WTC11 (cell line): ENCODE measurements at places on chromosomes 12 and 14. TPM values are rescaled to one million over a fixed set of nuclear protein-coding genes. Genes with fewer than 3 reads are reported as not detected.

DNA sequence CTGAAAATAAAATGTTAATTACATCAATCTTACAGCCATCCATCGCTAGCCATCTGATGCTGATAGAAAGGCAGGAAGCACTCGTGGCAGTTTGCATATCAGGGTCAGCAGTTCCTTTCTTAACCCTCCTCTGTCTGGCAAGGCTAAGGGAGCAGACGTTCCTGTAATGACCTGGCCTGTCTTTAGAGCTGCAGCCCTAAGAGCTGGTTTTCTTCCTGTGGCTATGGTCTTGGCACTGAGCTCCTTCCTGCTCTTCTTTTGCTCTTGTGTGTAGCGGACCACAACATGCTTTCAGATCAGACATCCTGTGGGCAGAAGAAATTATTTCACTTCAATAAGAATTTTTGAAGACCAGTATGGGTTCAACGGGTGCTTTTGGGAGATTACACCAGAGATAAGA is 170.4 kb downstream of the DAD1 start:
- no peak for DNase-seq

- peak; percentile 12 for DNase-seq
Observed at GRCh38 chr14:104554088-104554607, 25.4 kb upstream of the C14orf180 start.

PLD4 gene
- total RNA-seq = 0.07 to 0.21 TPM (median 0.11 TPM) in 3 replicates

DNA sequence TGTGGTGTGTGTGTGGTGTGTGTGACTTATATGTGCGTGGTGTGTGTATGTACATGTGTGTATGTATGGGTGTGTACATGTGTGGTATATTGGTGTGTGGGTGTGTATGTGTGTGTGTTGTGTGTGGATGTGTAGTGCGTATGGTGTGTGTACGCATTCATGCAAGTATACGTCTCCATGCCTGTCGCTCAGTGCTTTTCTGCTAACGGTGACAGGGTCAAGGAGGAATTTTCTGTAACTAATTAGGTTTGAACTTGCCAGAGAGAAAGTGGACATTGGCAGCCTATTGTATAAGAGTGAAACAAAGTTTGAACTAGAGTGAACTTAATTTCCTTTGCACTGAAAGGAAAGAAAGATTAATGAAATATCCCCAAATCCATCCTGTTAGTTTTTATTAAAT is 120.9 kb upstream of the GSC start:
- no peak for DNase-seq

GALNT4 gene
- 2.9 to 3.9 TPM (median 3.2 TPM) in 3 replicates for total RNA-seq

SLC22A17 gene
- total RNA-seq = 42.3 to 52.4 TPM (median 51.4 TPM) in 3 replicates

GRCh38 chr14:92651106-92651757 is 97.2 kb downstream of the LGMN start:
- no peak for DNase-seq

DNA sequence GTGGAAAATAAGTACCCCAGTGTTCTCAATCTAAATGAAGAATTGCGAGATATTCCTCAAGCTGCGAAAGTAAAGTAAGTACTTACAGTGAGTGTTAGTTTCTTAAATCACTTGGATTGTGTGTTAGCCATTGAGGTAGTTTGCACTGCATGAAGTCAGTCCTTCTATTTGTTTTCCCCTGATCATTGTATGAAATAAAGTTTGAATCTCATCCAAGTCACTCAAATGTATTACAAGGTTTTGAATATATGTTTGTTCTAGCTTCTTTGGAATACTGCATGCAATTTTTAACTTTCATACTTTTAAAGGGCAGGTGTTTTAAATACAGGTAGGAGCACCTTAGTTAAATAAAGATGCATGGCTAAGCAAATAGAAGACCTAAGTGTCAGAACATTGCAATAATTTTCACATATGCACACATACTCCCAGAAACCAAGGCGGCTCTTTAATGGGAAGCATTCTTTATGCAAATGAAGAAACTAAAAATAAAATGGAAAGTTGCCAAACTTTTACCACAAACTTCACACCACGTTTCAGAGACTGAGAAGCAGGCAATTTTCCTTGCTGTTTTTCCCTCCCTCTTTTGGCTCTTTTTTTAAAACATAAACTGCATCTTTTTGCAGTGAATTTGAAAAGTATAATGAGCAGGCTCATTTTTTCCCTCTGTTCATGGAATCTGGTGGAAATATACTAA is 105.6 kb downstream of the GPR135 start:
- DNase-seq = no peak

DNA sequence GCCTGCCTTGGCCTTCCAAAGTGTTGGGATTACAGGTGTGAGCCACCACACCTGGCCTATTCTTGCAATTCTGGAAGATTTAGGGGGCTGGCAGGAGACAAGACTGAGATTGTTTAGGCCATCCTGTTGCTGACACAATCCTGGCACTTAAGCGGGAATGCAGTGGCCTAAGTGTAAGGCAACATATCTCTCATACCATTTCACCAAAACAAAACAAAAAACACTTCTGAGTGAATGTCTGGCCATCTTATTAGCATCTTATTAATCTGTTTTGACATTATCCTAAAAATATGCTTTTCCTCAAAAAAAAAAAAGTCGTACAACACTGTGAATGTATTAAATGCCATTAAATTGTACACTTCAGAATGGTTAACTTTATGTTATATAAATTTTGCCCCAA is 67.6 kb downstream of the DENND5B start:
- DNase-seq = no peak

GRCh38 chr14:105080161-105080560 is 14.9 kb upstream of the GPR132 start:
- DNase-seq = no peak

- no peak for DNase-seq
Observed at GRCh38 chr12:13695781-13696180, 285.6 kb downstream of the GRIN2B start.

DNA sequence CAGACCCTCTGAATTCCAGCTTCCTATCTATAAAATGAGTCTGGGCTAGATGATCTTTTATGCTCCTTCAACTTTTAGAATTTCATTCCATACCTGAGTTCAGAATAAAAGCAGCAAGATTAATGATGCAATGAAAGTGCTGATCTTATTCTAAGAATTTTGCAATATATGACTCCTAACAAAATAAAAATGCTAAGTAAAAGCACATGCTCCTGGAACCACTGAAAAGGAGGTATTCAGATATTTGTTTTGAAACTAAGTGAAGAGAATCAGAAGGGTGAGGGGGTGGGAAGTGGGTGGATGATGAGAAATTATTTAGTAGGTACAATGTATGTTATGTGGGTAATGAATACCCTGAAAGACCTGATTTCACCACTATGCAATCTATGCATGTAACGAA is 216.6 kb downstream of the PTPRO start:
- DNase-seq = no peak

DNA sequence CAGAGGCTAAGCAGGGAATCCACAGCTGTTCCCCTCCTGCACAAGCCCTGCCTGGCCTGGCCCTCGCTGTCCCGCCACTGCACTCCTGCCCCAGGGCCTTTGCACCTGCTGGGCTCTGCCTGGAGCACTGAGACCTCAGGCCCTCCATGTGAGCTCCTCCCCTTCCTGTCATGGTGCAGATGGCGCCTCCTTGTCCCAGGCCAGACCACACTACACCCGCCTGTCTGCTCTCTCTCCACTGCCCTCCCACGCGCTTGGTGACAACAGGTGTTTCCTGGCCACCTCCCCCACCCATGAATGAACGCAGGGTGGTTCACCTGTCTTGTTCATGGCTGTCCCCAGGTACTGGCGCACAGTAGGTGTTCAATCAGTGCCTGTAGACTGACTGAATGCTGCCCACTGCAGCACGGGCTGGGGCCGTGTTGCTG is 82.9 kb downstream of the NCOR2 start:
- DNase-seq = no peak

KCNA1 gene
- 0.04 to 0.11 TPM (median 0.07 TPM) in 3 replicates for total RNA-seq

- peak; percentile 35 for DNase-seq
Observed at GRCh38 chr14:101857226-101857625, 95.7 kb downstream of the PPP2R5C start.

GRCh38 chr14:101110729-101111619 is 207.5 kb upstream of the RTL1 start:
- no peak for DNase-seq

TSPAN9 gene
- total RNA-seq = 21.8 to 27.6 TPM (median 23.9 TPM) in 3 replicates

DNA sequence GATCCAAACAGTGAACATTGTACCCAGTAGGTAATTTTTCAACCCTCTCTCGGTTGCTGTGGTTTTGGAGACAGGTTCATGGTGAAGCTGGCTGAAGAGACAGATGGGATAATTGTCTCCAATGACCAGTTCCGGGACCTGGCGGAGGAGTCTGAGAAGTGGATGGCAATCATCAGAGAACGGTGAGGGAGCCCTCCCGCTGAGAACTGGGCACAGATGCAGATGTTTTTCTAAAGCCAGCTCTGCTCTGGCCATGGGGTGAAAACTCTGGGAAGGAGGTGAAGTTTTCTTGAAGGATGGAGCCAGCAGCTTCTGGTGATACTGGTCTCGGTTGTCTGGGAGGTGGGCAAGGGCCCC is 6.2 kb downstream of the KHNYN start:
- no peak for DNase-seq

GRCh38 chr12:51874000-51874399 is 13.9 kb upstream of the ANKRD33 start:
- no peak for DNase-seq

- no peak for DNase-seq
Observed at GRCh38 chr12:5585178-5585577, 153.3 kb downstream of the NTF3 start.
